ENCODE measurements at places on chromosomes 13 and 19.
A peak's percentile ranks its signal among the peaks of the same experiment; 100 is the strongest.

- no peak for DNase-seq
Measured at GRCh38 chr19:17339088-17339741, 1.9 kb downstream of the GTPBP3 start.

- DNase-seq: no peak
Measured at GRCh38 chr13:56718791-56719190, 421.9 kb upstream of the PRR20A start.

DNA sequence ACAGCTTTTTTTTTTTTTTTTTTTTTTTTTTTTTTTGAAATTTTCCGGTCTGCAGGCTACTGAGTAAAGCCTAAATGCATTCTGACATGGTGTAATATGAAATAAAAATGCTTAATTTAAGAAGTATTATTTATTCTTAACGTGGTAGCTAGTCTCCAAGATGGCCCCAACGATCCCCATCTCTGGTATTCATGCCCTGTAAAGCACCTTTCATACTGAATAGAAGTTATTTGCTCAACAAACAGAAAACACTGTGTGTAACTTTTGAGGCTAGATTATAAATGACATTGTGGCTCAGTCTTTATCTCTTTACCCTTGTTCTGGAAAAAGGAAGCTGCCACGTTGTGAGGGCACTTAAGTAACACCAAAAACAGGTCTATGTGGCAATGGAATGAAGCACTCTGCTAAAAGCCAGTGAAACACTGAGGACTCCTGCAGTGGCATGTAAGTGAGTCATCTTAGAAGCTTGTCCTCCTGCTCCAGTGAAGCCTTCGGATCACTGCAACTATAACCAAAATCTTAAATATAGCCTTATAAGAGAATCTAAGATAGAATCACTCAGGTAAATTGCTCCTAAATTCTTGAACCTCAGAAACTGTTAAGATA, 128.7 kb downstream of the UGGT2 start:
- DNase-seq: no peak

DNA sequence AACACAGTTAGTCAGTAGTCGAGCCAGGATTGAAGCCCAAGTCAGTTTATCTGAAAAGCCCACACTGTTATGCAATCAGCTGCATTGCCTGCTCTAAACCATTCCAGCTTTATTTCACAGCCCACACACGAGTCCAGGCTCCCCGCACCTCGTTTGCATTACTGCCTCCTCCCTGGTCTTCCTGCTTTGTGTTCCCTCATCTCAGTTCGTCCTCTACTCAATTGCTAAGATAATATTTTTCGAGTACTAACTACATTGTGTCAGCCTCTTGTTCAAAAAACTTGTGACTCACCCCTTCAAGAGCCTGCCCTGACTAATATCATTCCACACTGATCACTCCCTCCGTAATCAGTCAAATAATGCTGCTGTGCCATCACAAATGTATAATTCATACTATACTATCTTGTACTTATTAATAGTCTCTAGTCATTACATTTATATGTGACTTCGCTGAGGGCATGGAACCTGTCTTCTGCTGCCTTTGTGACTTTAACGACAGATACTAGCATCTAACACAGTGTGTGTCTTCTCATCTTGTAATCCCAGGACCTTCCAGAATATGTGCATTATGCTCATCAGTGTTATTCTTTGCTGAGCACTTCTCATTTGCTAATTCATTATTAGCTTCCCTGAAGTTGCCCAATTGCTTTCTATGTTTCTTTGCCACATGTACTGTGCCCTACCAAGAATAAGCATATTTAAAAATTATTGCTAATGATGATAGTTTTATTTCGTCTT, 26.2 kb upstream of the WDFY2 start:
- no peak for DNase-seq

- no peak for DNase-seq
Measured at GRCh38 chr13:102993348-102993747, 72.9 kb downstream of the SLC10A2 start.

GRCh38 chr13:91195789-91196188, 151.7 kb upstream of the MIR17HG start:
- DNase-seq: no peak

DNA sequence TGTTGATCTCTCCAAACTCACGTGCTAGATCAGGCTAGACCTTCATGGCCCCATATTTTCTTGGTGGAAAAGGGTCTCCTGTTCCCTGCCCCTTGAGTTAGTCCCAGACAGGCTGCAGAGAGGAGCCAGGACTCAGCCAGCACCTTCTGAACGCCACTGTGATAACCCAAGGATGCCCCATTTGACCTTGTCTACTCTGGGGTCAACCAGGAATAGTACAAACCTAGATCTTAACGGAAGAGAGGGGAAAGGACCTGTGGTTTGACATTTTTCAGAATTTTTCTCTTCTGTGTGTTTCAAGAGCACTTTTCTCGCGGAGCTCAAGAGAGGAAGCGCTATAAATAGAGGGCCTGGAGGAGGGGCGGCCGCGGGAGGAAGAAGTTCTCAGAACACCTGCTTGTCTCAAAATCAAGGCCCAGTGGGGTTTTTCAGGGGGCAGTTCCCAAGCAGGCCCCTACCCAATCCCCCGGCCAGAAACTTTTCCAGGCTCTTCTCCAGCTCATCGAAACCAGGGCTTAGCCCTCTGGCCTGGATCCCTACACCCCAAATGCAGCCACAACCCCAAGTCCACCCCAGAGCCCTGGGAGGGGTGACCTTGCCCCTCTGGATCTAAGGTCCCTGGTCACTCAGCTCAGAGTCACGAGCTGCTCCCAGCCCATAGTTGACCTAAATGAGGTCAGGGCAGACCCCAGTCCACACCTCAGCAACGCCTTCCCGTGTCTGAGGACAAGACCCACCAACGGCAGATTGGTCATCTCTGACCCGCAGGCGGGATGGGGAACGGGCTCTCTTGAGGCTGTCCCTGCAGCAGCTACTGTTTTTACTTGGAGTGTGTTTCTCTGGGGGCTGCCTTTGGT, 75.6 kb upstream of the TM9SF2 start:
- DNase-seq: peak; percentile 79

GRCh38 chr19:42175952-42176648, 41.4 kb downstream of the DEDD2 start:
- peak; percentile 20 for DNase-seq

- DNase-seq: no peak
Measured at GRCh38 chr13:113383089-113383488, 19.2 kb upstream of the GRTP1 start.

DNA sequence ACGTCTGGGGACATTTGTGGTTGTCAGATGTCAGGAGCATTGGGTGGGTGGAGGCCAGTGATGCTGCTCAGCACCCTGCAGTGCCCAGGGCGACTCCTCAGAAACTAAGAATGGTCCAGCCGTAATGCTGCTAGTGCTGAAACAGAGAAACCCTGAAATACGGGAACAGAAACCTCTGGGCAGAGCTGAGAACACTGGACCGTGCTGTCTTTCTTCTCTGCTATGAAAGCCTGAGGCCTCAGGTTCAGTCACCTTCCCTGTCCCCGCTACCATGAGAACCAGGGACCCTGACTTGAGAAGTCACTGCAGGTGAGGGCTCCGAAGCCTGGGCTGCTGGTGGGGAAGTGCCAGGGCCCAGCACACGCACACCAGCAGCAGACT, 13.4 kb downstream of the CAPS start:
- DNase-seq: no peak

GRCh38 chr19:50257141-50257540, 53.7 kb downstream of the MYH14 start:
- no peak for DNase-seq

DNA sequence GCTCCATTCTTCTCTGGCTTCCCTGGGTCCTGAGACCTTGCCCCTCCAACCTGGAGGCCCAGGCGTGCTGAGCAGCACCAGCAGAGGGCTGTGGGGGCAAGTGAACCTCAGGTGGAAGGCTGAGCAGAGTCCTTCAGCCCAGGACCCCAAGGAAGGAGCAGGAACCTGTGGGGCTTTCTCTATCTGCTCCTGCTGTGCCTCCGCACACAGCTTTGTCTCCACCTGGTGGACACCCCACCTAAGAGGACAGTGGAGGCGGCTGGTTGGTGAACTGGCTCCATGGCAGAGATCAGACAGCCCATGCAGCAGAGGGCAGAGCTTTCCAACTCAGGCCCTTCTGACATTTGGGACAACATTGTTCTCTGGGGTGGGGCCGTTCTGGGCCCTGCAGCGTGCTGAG, 19.7 kb downstream of the ZFR2 start:
- peak; percentile 81 for DNase-seq

DNA sequence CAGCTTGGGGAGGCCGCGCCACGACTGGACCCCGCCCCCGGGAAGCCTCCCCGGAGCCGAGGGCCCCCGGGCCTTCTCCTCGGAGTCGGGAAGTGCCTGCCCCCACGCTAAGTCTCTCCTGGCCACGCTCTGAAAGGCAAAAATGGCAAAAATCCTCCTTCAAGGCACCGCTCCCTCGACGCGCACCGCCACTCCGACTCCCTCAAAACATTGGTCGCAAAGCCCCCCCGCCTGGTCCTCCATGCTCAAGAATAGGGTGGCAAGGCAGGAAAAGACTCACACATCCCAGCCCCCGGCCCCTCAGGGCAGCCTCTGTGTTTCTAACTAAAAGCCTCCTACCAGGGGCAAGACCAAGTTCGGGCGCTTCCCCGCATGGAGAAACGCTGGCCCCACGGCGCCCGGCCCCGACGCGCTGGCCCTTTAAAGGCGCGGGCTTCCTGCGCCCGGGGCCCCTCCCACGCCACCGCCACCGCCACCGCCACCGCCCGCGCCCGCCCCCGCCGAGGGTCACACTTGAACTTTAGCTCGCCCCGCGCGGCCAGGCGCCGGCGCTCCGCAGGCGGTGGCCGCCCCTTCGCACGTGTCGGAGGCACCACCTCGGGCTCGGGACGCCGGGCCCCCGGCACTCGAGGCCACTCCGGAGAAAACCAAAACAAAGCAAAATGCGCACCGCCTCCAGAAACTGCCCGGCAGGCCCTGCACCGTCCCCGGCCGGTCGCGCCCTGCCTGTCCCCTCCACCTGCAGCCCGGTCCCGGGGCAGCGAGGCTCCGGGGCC, 1.9 kb downstream of the FOXO1 start:
- peak; percentile 80 for DNase-seq

GRCh38 chr13:61531383-61532065, 115.9 kb upstream of the PCDH20 start:
- DNase-seq: no peak

- peak; percentile 6 for DNase-seq
Measured at GRCh38 chr13:32381539-32381938, 46.4 kb downstream of the N4BP2L1 start.

DNA sequence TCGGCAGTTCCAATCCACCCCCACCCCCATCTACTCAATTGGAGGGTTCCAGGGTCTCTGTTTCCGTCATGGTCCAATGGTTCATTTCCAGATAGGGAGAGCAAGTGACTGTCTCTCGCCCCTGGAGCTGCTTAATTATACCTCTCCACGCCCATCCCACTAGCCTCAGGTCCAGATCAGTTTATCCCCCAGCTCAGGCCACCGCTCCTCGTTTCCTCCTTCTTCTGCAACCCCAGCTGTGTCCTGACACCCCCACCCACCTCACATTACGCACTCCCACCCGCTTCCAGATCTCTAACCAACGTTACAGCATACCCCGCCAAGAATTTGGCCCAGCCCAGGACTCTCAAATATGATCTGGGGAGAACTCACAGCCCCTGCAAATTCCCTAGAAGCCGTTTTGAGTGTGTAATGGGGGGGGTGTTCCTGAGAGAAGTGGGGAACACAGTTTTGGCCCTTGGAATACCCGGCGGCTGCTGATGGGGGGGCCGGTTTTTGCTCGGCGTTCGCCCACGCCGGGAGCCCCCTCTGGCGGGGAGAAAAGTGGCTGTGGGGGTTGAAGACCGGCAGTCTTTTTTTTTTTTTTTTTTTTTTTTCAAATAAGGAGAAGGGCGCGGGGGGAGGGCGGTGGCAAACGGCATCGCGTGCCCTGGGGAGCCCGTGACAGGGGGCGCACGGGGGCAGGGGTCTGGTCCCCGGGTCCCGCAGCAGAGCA, 1.7 kb upstream of the PDE4A start:
- DNase-seq: peak; percentile 61

- DNase-seq: no peak
Measured at GRCh38 chr19:2987797-2988196, 10.4 kb downstream of the TLE6 start.

DNA sequence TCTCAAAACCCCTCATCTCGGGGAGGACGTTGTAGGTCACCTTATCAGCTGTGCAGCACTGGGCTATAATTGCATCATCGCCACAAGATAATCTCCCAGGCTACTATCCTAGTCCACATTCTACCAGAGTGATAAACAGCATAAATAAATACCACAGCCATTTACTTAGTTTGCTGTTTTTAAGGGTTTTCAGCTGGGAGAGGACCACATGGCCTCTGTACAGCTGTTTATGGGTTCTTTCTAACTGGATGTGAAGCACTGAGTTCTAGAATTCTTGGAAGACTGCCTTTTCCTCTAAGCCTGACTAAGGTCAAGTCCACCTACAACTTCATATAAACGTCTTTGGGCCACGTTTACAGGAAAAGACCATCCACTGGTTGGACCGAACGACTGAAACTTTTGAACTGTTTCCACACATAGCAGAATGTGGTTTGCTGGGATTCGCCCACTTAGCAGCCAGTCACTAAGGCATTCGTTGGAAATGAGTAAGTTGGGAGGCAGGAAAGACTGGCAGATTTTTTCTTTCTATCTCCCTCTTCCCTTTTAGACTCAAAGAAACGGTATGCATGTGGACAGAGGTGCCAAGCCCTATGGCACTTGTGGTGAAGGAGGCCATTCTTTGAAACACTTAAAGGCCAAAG, 752.5 kb upstream of the SGCG start:
- DNase-seq: no peak

DNA sequence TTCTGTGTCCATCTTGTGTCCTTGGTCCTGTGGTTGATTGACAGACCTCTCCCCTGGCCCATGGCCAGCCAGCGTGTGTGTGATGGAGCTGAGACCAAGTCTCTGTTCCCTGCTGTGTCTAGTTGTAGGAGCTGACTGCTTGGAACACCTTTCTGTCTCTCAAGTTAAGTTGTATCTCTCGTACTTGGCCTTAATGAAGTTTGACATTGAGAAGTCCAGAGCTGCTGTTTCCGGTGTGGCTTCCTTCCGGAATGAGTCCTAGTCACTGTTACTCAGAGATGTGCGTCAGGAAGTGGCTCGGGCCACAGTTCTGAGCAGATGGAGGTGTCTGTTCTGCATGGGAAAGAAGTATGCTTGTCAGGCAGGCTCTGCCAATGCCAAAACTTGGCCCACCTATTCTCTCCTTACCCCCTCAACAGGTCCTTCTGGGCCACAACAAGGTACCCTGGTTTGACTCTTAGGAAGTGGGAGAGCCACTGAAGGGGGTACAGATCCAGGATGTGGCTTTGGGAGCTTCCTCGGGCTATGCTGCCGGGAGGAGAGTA, 54.3 kb downstream of the GATAD2A start:
- no peak for DNase-seq

DNA sequence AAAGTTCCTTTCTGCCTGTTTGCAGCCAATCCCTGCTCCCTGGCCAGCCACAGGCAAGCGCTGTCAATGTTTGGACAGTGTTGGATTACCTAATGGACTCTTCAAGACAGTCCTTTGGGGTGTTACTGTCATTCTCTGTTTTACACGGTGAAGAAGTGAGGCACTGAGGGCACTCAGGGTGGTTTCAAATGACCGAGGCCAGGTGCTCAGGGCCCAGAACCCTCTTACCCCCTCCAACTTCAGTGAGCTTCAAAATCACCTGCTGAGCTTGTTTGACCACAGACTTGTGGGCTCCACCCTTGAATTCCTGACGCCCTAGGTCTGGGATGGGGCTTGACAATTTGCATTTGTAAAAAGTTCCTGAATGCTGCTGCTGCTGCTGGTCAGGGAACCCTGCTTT, 97.9 kb downstream of the GGACT start:
- DNase-seq: no peak

- DNase-seq: no peak
Measured at GRCh38 chr19:31534231-31534630, 185.0 kb upstream of the TSHZ3 start.

Data from RPMI8226 (cell line).